ENCODE measurements at places on chromosomes 5 and 9.

DNA sequence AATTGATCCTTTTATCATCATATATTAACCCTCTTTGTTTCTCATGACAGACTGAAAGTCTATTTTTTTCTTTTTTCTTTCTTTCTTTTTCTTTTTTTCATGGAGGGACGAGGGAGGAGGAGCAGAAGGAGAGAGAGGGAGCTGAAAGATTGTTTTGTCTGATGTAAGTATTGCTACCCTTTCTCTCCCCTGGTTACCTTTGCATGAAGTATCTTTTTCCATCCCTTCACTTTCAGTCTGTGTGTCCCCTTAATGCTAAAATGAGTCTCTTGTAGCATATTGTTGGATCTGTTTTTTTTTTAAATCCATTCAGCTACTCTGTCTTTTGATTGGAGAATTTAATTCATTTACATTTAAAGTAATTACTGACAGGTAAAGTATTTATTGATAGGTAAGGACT, 27.5 kb upstream of the SERINC5 start:
- DNase-seq: no peak

DNA sequence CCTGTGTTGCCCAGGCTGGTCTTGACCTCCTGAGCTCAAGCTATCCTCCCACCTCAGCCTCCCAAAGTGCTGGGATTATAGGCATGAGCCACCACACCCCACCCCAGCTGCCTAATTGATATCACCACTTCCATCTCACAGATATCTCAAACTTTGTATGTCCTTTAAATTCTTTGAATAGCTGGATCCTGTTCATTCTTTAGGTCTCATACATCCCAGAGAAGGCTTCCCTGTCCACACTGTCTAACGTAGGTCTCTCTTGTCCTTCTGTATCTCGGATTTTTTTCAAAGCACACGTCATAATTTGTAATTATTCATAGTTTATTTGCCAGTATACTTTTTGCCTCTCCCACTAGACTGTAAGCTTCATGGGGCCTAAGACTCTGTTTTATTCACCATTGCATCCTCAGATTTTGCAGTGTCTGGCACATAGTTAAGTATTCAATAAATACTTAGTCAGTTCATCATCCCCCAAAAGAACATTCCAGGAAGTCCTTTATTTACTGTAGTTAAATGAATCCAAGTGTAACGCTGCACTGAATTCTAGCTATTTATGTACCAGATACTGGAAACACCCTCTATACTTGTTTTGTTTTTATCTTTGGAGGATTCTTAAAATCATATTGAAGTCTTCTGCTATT, 10.5 kb downstream of the ARSK start:
- DNase-seq: no peak

GRCh38 chr9:92970467-92970923, 23.2 kb downstream of the FGD3 start:
- DNase-seq: no peak

- DNase-seq: no peak
Observed at GRCh38 chr9:70868661-70869652, 252.5 kb downstream of the TRPM3 start.

DNA sequence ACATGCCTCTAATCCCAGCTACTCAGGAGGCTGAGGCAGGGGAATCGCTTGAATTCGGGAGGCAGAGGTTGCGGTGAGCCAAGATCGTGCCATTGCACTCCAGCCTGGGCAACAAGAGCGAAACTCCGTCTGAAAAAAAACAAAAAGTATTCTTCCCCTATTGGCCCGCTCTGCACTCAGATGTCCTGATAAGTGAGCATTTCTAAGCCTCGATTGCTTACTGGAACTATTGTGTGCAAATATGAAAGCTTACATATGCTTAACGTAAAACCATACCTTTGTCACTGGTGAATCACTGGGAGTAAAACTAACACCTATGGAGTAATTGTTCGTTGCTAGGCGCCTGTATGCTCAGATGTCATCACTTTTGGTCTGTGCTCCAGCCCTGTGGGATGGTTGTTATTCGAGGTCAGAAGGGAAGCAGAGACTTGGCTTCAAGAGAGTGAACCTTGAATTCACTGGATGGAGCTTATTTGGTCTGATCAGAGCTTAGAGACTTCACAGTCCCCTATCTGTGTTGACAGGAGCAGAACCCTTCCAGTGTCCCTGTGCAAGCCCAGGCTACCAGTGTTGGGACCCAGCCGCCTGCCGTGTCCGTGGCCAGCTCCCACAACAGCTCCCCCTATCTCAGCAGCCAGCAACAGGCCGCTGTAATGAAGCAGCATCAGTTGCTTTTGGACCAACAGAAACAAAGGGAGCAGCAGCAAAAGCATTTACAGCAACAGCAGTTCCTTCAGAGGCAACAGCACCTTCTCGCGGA, 25.3 kb upstream of the LTC4S start:
- no peak for DNase-seq

DNA sequence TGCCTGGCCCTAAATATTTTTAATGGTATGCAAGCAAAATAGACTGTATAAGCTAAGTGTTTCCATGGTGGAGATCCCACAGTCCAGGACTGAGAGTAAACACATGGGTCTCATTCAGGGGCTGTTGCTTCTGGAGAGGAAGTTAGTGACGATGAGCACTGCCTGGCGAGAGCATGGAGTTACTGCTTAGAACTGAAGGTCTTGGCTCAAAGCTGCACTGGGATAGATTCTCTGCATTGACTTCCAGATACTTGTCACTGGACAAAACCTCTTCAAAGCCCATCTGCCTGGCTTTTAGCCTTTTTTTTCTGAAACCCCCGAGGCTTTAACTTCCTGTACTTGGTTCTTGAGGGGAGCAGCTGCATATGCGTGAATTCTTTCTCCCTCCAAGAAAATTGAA, 39.2 kb downstream of the GPR107 start:
- DNase-seq: no peak

DNA sequence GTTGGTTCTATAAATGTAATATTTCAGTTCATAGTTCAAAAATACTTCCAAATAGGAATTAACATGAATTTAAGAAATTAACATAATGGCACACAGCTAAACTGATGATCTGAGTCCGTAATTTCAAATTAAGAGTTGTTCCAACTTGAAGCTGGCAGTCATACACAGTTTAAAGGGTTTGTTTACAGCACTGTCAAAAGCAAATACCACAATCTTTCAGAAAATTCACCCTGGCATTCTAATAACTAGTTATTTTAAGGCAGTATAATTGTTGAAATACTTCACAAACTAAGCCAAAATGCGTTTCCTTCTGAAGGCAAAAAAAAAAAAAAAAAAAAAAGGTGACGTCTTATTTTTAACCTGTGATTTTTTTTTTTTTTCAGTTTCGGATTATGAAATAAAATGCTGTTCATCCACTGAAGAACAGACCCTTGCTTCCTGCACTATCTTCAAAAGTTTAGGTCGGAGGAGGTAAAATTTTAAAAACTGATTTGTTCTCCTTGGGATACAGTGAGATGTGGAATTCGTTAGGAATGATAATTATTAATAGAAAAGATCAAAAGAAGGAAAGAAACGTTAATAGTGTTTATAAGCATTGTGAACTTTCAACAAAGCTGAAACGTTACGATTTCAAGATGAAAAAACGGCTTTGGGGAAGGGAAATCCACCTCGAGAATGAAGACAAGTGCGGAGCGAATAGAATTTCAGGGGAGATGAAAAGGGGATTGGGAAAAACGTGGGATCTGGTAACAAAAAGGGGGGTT, 850 bp downstream of the IL6ST start:
- peak; percentile 38 for DNase-seq

GRCh38 chr9:38023661-38024035, 45.4 kb downstream of the SHB start:
- no peak for DNase-seq

DNA sequence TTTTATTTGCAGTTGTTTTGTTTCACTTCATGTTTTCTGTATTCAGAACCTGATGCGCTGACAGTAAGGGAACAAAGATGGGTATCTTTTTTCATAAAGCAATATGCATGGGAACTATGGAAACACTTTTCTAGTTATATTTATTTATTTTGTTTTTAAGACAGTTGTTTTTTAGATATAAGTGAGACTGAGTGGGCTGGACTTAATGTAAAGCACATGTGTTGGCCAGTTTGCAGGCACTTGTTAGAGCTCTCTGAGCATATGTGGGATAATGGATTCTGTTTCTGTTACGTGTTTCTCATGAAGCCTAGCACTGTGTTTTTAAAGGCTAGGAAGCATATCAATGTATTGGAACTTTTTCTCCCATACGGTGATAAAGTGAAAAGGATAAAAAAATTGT, 164.1 kb downstream of the PRR16 start:
- DNase-seq: no peak

GRCh38 chr9:19934301-19934871, 145.5 kb upstream of the SLC24A2 start:
- DNase-seq: no peak

GRCh38 chr5:151164687-151165392, 7.3 kb upstream of the ANXA6 start:
- DNase-seq: peak; percentile 89

DNA sequence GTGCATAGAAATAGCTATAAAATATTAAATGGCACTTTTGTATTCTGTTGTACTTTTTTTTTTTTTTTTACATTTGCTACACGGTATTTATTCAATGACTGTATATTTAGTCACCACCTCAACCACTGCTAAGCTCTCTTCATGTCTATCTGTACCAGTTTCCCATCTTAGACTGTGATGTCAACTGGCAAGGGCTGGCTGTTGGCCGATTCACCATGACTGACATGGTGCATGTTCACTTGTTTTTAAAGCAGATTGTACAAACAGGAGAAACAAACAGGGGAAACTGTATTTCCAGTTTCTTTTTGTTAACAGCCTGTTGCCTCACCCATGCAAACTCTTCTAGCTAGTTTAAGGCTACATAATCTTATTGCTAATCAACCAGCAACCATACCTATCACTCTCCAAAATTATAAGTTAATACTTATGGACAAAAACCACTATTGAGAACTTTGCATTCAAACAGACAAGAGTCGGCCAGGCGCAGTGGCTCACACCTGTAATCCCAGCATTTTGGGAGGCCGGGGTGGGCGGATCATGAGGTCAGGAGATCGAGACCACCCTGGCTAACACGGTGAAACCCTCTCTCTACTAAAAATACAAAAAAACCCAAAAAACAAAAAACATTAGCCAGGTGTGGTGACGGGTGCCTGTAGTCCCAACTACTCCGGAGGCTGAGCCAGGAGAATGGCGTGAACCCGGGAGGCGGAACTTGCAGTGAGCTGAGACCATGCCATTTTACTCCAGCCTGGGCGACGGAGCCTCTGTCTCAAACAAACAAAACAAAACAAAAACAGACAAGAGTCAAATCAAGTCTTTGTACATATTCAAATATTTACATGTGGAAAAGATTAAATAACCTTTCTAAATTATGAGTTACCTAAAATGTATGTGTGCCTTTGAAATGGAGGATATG, 13.2 kb downstream of the ZFAND5 start:
- no peak for DNase-seq

GRCh38 chr5:137752905-137753690, 1.1 kb downstream of the HNRNPA0 start:
- DNase-seq: peak; percentile 45

GRCh38 chr5:34813509-34813908, 25.5 kb upstream of the TTC23L start:
- DNase-seq: no peak

DNA sequence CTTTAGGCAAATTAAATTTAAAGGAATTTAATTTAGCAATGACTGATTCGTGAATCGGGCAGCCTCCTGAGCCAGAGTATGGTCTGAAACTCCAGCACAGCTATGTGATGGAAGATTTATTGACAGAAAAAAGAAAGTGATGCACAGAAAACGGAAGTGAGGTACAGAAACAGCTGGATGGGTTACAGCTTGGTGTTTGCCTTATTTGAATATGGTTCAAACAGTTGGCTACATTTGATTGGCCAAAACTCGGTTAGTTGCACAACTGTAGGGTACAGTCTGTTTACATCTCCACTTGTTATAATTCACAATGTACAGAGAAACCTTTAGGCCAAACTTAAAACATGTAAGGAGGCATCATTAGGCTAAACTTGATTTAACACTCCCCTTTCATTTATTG, 1716.1 kb upstream of the C9orf72 start:
- no peak for DNase-seq

DNA sequence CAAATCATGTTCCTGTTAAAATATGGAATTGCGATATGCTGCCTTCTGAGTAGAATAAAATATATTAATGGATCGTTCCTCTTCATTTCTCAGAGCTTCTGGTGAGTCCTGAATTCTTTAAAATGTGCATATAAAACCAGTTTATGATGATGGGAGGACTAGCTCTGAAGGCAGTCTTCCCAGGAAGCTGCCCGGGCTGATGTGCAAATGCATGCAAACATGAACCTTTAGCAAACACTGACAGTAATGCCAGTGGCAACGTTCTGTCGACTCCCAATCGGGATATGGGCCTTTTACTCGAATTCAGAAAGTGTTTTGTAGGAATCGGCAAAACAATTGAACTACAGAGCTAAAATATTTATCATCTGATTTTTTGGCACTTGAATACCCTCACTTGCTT, 93.6 kb downstream of the TLE4 start:
- no peak for DNase-seq

GRCh38 chr5:93257616-93258015, 323.4 kb downstream of the NR2F1-AS1 start:
- DNase-seq: no peak
